Activated T-cell treated with anti-CD3 and anti-CD28 coated beads for 1 hour (primary cell): ENCODE measurements at places on chromosomes 6 and 20.

DNA sequence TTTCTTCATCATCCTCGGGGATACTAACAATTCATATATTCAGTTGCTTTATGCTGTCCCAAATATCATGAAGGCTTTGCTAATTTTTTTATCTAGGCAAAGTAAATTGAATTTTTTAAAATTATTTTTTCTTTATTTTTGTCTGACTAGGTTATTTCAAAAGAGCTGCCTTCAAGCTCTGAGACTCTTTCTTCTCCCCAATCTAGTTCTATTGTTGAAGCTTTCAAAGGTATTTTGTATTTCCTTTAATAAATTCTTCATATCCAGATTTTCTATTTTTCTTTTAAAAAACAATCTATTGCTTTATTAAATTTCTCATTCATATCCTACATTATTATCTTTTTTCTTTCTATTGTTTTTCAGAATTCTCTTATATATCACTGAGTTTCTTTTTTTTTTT, 16.8 kb downstream of the TRIM15 start:
- no peak for DNase-seq

DNA sequence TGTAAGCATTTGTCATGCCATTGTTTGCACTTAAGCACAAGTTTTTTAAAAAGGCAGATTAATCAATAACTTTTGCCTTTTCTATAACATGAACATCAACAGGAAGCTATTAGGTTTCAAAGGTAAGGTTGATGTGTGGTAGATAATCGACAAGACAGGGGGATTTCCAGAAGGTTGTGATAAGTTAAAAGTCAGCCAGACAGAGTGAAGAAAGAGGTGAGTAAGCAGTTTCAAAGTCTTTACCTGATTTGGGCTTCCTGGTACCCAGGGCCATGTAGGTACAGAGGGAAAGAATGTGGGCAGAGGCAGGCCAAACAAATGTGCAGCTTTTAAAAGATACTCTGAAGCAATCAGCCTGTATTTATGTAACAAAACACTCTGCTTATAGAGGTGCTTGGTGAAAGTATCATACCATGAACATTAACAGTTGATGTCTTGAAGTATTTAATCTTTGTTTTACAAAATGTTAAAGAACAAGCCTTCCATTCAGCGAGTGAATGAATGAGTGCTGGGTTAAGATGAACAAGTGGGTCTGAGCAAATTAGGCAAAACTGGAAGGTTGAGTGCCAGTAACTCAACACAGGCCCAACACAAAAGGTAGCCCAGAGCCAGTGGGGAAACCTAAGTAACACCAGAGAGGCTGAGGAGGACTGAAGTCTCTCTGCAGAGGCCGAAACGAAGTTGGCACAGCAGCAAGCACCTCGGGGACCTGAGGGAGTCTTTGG, 60.2 kb downstream of the LRRC1 start:
- DNase-seq: no peak

DNA sequence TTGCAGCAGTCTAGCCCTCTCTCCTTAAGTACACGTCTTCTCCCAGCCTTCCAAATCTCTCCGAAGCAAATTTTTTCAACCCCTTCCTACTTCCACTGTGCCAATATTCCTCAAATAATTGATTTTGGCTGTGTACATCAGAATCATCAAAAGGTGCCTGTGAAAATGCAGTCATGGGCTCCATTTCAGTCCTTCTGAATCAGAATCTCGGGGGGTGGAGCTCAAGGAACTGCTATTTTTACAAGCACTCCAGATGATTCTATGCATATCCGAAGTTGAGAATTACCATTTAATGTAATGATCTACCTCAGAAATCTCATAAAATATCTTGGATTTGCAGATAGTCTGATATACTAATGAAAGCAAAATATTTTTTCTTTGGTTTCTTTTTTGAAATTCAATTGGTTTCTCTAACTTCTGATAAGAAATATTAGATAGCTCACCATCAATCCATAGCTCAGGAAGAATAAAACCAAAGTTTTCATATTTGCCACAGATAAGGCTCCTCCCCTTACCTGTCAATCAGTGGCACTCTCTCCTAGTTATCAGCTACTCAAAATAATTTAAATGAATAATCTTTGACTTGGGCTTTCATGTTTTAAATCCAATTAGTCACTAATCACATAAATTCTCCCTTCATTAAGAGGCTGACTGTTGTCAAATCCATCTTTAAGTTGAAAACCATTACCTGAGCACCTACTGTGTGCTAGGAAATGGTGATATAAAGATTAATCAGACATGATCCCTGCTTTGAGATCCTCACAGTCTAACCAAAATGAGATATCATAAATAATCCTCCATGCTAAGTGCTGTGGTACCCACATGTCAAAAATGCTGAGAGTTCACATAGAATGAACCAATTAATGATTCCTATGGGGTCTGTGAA, 36.4 kb upstream of the STXBP5 start:
- DNase-seq: no peak

DNA sequence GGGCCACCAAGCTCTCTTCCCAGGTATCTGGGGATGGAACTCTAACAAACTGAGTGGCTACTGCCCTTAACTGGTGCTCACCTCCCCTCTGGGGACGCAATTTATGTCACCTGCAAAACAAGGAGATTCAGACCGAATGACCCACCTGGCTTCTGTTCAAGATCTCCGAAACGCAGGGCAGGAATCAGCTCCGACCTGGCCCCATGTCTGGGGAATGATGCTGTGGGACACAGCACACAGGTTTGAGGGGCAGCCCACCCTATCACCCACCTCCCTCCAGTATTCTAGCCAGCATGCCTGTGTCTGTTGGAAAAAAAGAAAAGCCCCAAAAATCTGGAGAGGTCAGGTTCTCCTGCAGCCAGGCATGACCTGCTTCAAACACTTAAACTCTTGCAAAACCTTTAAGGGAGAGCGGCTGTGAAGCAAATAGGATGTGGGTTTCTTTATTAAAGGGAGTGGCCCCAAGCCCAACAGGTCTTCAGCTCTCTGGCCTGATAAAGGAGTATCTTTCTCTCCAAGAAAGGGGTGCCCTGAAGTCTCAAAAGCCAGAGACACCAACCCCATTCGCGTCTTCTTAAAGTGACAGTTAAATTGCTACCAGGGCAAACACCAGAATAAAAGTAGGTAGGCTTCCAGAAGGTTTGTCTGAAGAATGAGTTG, 6.4 kb downstream of the PREX1 start:
- no peak for DNase-seq

- DNase-seq: no peak
These were observed 49.3 kb upstream of the SRPK1 start for GRCh38 chr6:35970181-35970580.

GRCh38 chr6:79232696-79233462, 1.6 kb downstream of the HMGN3 start:
- no peak for DNase-seq
